ENCODE measurements at places on chromosomes 1 and 21.
A peak's percentile ranks its signal among the peaks of the same experiment; 100 is the strongest.

DNA sequence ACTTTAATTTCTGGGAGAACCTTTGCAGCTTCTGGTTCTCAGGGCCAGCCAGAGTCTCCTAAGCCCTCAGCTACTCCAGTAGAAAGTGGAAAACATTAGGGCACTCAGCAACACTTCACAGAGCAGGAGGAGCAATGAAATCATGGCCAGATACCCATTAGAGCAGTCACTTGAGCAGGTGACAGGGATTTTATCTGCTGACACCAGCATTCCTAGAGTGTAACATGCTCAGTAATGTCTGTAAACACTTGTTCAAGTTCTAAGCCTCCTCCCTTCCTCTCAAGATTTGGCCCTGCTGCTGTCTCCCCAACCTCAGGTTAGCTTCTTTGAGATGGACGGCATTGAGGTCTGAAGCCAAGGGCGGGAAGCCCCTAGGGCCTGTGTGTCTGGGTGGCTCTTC lies 218.0 kb downstream of the GRIK3 start:
- no peak overlapping the region for H3K4me3 ChIP-seq
- no peaks in the 10 kb centered on the region for H3K36me3 ChIP-seq
- no peak overlapping the region for H3K27ac ChIP-seq

GRCh38 chr1:223256034-223256433 lies 107.9 kb downstream of the SUSD4 start:
- H3K27me3 ChIP-seq, result peaks cover 5% of the 10 kb centered on the region
- no peaks in the 10 kb centered on the region for H3K4me1 ChIP-seq
- no peaks in the 10 kb centered on the region for H3K36me3 ChIP-seq
- H3K27ac ChIP-seq, result no peak overlapping the region
- no peak for DNase-seq

- H3K4me3 ChIP-seq, result no peak overlapping the region
- no peaks in the 10 kb centered on the region for H3K4me1 ChIP-seq
- H3K36me3 ChIP-seq, result no peaks in the 10 kb centered on the region
- H3K27ac ChIP-seq, result no peak overlapping the region
- no peaks in the 10 kb centered on the region for H3K27me3 ChIP-seq
- DNase-seq, result no peak
These were observed 71.2 kb downstream of the GPR161 start for GRCh38 chr1:168065506-168065905.

- H3K27me3 ChIP-seq, result no peaks in the 10 kb centered on the region
- no peaks in the 10 kb centered on the region for H3K4me1 ChIP-seq
- H3K4me3 ChIP-seq, result no peak overlapping the region
- H3K27ac ChIP-seq, result no peak overlapping the region
- H3K36me3 ChIP-seq, result no peaks in the 10 kb centered on the region
These were observed 18.1 kb downstream of the CYP4B1 start for GRCh38 chr1:46816930-46817329.

DNA sequence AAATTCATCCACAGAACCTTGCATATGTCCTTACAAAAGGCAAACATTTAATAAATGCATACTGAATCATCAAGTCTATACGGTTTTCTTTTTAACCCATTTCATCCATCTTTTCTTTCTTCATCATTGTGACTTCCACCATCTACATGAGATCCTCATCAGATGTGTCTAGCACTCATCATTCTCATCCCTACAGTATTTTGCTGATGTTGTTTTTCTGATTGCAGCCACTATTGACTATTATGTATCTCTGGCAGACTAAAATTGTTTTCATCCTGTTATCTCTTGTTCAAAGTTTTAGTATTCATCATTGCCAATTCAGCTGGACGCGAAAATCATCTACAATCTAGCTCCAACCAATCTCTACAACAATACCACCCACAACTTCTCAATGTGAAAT lies 5.9 kb downstream of the LRIF1 start:
- H3K27me3 ChIP-seq, result no peaks in the 10 kb centered on the region
- H3K4me1 ChIP-seq, result no peaks in the 10 kb centered on the region
- no peak overlapping the region for H3K27ac ChIP-seq
- H3K36me3 ChIP-seq, result no peaks in the 10 kb centered on the region
- no peak for DNase-seq
- H3K4me3 ChIP-seq, result no peak overlapping the region

DNA sequence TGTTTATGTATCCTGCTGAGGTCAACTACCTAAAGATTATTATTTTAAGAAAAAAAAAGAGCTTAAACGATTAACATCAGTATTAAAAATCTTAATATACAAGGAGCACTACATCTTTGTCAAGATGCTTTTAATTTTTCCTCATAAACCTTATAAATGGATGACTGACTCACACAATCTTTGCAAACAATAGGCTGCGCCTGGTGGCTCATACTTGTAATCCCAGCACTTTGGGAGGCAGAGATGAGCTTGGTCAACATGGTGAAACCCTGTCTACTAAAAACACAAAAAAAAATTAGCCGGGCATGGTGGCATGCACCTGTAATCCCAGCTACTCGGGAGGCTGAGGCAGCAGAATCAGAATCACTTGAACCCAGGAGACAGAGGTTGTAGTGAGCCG lies 1.7 kb downstream of the KHDC4 start:
- no peaks in the 10 kb centered on the region for H3K27me3 ChIP-seq
- no peak for DNase-seq
- H3K4me1 ChIP-seq, result peaks cover 12% of the 10 kb centered on the region
- H3K4me3 ChIP-seq, result peak overlapping the region; percentile 98

- no peak overlapping the region for H3K4me3 ChIP-seq
- DNase-seq, result no peak
- H3K27me3 ChIP-seq, result no peaks in the 10 kb centered on the region
- no peaks in the 10 kb centered on the region for H3K4me1 ChIP-seq
- H3K36me3 ChIP-seq, result no peaks in the 10 kb centered on the region
These were observed 702.2 kb upstream of the ADGRL4 start for GRCh38 chr1:79708646-79709265.

DNA sequence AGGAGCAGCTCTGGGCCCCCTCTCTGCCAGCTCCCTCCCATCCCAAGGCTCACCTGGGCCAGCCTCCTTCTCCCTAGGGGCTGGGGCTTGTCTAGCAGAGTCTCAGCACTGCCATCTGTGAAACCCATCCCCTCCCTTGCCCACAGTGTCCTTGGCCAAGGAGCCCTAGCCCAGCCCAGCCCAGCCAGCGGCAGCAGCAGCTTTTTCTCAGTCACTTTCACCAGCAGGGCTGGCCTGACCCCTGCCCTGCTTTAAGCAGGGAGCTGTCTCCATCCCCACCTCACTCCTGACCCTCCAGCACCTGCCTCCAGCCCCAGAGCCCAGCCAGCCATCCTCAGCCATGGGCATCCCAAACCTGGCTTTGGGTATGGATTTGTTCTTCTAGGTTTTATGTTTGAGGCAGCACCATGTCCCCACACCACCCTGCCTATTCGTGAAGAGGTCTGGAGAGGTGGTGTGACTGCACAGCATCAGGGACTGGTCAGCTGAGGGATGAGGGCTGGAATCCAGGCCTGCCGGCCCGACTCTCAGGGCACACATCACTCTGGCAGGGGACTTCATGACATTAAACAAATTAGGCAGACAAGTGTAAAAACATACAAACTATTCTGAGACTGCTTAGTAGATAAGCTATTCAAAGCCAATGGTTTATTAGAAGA lies 36.1 kb upstream of the ABCG1 start:
- H3K27ac ChIP-seq, result no peak overlapping the region
- no peak for DNase-seq
- H3K4me3 ChIP-seq, result no peak overlapping the region
- H3K4me1 ChIP-seq, result no peaks in the 10 kb centered on the region
- H3K36me3 ChIP-seq, result no peaks in the 10 kb centered on the region

Data from fibroblast of lung (primary cell).